ENCODE measurements at places on chromosomes 5 and 9.

- no peak for DNase-seq
Measured at GRCh38 chr5:171484460-171484899, 65.0 kb downstream of the FGF18 start.

DNA sequence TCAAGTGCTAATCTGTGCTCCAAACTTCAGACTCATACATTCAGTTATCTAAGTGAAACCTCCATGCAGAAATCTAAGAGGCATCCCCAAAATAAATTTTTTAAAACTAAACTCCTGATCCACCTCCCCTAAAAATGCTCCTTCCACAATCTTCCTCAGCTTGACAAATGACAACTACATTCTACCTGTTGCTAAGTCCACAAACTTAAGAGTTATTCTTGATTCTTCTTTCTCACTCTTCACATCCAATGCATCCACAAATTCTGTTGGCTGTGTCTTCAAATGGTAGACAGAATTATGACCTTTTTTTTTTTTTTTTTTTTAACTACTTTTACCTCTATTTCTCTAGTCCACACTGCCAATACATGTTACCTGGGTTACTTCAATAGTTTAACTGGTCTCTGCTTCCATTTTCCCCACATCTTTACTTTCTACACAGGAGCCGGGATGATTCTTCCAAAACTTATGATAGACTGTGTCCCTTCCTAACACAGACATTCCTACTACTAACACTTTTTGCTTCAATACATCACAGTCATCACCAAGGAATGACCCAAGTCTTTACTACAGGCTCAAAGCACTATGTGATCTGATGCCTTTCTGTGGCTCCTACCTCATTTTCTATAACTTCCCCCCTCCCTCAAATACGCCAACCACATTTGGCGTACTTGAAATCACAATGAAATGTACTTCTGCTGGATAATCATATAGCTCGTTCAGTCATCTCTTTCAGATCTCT, 143.6 kb downstream of the PDE4D start:
- no peak for DNase-seq

DNA sequence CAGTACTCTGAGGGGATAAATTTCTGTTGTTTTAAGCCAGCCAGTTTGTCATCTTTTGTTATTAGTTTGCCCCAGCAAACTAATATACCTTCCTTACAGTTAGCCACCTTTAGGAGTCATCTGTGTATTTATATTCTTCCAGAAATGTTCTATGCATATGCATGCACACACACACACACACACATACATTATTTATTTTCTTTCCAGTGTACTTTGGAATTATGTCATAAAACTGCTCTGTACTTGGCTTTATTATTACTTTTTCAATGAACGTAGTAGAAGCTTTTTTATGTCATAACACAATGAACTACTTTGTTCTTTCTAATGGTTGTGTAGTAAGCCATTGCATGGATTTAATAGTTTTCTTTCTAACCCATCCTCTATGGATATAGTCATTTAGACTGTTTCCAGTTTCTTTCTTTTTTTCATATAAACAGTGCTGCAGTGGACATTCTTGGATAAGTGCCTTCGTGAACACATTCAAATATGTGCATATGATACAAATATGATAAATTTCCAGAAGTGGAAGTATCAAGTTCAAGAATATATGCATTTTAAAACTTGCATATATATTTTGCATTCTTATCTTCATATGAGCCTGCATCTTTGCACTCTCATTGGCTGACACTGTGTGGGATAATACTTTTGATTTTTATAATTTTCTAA, 26.6 kb upstream of the DAB2 start:
- DNase-seq: no peak

DNA sequence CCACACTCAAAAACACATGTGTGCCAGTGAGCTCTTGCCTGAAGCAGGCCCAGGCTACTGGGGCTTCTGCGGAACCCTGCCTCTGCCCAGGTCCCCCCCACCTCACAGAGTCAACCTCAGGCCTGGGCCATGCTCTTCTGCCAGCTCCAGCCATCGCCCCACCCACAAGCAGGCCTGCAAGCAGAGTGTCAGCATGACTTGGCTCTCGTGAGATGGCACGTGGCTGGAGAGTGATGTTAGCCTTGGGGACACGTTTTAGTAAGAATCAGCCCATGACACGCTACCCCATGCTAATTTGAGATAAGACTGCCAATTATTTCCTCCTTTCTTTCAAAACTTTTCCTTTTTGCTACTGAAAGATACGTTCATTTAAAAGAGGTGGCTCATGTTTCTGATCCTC, 351.7 kb downstream of the IRX2 start:
- DNase-seq: no peak

DNA sequence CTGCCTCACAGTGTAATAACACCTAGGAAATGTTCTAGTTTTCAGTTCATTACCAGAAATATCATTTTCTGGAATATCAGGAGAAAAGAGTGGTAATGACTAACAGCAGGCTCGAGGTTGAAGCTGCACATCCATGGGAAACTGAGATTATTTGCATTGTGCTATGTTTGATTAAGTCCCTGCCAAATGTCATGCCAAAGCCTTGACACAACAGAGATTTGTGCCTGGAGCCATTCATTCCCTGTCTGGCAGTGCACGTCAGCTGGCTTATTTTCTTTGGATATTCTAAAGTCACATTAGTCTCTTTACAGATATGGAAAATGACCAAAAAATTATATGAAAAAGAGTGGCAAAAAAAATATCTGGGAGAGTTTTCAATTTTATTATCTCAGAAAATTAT, 848.0 kb downstream of the PTPRD start:
- DNase-seq: no peak

- no peak for DNase-seq
Measured at GRCh38 chr5:118506217-118506852, 482.0 kb downstream of the DTWD2 start.

DNA sequence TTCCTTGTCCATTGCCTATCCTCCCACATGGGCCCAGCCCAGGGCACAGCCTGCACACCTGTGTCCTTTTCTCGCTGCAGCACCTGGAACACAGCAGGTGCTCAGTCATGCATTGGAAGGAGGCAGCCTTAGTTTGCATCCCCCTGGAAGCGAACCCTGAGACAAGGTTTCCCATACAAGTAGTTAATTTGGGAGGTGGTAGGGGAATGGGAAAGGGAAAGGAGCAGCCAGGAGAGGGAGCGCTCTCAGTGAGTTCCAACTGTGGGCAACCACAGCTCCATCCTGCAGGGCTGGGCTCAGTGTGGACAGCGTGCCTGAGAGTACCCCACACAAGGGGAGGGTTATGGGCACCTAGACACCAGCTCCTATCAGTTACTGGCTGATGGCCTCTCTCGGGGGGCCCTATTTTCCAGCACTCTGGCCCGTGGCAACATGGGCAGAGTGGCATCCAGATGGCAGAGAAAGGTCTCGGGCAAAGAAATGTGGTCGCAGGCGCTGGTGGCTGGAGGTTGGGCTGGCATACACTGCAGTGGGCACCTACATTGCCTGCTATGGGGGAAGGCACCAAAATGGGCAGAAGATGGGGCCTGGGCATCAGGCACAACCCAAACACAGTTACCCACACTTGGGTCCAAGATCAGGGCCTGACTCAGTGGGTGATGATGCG, 50.1 kb downstream of the TSPAN17 start:
- no peak for DNase-seq

- DNase-seq: no peak
Measured at GRCh38 chr5:172830275-172830799, 3.7 kb upstream of the ERGIC1 start.

DNA sequence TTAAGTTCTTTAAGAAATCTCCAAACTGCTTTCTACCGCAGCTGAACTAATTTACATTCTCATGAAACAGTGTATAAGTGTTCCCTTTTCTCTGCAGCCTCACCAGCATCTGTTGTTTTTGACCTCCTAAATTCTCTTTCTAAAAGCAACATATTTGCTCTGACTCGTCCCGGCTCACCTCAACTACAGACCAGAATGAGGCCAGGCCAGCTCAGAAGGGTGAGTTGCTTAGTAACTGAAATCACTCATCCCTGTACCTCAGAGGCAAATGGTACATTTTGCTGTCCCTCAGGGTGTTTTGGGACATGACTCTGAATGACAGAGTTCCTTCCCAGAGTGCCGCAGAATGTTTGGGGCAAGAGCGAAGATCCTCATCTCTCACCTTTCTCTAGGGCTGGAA, 127.5 kb downstream of the FRMD3 start:
- DNase-seq: no peak

GRCh38 chr5:10564838-10565784, 1.2 kb downstream of the ANKRD33B start:
- no peak for DNase-seq

- no peak for DNase-seq
Measured at GRCh38 chr9:124281931-124282371, 24.2 kb downstream of the NEK6 start.

DNA sequence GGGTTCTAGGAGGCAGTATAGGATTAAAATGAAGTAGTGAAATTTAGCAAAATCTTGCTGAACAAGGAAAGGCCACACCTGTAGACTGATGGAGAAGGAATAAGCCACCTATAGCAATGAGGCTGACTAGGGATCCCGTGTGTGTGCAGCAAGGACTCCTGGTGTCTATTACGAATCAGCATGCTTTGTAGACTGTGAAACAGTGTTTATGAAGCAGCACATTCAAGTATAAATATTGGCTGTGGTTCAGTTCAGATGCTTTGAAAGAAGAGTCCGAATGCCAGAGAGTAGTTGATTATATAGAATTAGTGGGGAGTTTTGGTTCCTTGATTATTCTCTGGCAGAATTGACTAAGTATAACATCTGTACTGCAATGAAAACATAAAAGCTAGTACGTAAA, 41.8 kb downstream of the CAST start:
- no peak for DNase-seq

- DNase-seq: no peak
Measured at GRCh38 chr9:135522137-135522877, 1.1 kb downstream of the LCN1 start.

GRCh38 chr5:154474396-154475334, 3.4 kb downstream of the HAND1 start:
- DNase-seq: no peak

- DNase-seq: no peak
Measured at GRCh38 chr5:141686648-141687416, 4.8 kb upstream of the ARAP3 start.

GRCh38 chr5:60469286-60469685, 230.7 kb downstream of the DEPDC1B start:
- DNase-seq: no peak

DNA sequence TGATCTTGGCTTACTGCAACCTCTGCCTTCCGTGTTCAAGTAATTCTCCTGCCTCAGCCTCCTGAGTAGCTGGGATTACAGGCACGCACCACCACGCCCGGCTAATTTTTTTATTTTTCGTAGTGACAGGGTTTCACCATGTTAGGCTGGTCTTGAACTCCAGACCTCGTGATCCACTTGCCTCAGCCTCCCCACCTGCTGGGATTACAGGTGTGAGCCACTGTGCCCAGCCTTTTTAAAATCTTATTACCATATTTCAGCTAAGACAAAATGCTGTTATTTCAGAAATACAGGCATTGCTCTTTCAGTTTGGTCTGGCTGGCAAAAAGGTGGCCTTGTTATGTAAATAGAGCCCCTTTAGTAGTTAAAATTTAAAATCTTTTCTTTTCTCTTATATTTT, 46.9 kb upstream of the GLDC start:
- no peak for DNase-seq

GRCh38 chr9:8030095-8030494, 230.5 kb upstream of the DMAC1 start:
- DNase-seq: no peak

DNA sequence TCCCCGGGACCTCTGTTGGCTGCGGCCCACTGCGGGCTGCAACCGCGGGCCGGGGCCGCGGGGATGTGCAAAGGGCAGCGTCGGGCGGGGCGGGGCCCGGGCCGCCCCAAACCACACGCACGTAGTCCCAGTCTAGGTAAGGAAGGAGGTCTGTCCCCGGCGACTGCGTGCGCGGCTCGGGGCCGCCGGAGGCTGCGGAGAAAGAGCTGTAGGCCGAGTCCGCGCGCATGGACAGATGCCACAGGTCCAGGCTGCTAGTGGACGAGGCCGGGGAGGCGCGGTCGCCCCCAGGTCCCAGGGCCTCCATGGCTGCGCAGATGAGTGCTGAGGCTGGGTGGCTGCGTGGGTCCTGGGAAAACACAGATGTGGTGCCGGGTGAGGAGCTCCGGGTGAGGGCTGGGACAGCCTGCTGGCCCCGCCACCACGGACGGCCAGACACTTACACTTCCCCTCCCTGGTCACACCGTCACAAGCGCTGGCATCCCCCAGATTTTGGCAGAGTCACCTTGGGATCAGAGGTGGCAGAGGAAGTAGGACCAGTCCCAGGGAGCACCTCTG, 4.5 kb downstream of the SHROOM1 start:
- DNase-seq: no peak

DNA sequence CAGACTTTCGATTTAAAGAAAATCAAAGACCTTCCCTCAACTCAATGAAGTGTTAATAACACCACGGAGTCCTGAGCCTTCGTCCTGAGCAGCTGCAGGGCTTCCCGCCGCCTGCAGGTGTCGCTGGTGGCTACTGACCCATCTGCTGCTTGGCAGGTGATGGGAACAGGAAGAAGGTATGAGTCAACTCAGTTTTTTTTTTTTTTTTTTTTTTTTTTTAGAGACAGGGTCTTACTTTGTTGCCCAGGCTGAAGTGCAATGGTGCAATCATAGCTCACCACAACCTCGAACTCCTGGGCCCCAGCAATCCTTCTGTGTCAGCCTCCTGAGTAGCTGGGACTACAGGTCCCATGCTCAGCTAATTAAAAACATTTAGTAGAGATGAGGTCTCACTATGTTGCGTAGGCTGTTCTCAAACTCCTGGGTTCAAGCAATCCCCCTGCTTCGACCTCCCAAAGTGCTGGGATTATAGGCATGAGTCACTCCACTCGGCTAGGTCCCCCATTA, 185.7 kb upstream of the IL12B start:
- DNase-seq: no peak

DNA sequence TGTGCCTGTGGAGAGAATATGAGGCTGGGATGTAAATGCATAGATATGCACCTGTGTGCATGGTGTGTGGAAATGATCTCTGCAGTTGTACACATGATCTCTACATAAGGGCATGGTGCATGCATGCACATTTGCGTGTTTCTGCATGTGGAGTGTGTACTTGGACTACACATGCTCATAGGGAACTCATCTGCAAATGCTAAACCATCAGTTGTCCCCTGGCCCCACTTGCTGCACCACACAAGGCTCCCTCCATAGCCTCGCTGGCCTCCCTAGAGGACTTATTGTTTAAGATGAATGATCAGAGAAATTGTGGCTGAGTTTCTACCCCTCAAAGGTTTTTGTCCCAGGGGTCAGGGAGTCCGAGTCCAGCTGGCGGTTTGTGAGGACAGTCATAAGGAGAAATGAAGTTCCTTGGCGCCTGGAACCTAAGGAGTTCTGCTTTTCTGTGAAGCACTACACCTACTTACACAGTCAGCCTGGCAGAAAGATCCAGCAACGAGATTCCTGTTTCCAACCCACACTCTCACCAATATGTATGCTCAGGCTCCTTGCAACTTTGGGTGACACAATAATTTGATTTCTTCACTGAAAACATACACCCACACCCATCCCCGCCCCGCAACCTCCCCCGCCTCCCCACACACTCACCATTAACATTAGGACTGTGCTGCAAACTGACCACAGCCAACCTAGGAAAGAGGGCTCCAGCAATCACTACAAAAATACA, 79.9 kb upstream of the CPEB4 start:
- no peak for DNase-seq
